ENCODE measurements at places on chromosomes 16 and 17.

DNA sequence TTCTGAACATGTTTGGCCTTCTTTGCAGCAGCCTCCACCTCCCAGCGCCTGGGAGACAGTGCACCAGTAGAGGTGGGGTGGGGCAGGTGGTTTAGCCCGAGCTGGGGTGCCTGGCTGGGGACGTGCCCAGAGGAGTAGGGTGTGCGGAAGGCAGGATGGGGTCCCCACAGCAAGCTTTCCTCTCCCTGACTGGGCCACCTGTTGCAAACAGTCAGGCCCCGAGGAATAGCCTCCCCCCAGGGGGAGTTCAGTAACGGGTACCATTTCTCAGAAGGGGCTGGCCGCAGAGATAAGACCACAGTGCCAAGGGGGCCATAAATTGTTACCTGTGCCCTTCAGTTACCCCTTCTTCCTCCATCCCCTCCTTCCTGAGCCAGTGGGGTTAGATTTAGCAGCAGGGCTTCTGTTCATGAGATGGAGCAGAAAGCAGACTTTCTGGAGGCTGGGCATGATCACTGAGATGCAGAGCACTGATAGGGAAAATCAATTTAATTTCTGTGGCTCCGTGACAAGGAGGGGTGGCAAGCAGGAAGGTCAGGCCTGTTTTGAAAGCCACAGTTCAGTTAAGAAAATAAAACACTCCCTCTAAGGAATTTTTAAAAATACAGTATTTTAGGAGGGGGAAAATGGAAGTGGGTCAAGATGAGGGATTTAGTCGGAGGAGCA lies 181.9 kb downstream of the MSI2 start:
- H3K36me3 ChIP-seq, result no peaks in the 10 kb centered on the region
- H3K27me3 ChIP-seq, result no peaks in the 10 kb centered on the region
- H3K27ac ChIP-seq, result no peak overlapping the region
- no peak for DNase-seq
- no peak overlapping the region for H3K4me3 ChIP-seq

- peaks cover 5% of the 10 kb centered on the region for H3K36me3 ChIP-seq
- no peak overlapping the region for H3K27ac ChIP-seq
- no peak for DNase-seq
- no peaks in the 10 kb centered on the region for H3K4me1 ChIP-seq
These were observed 65.7 kb upstream of the NPEPPS start for GRCh38 chr17:47465165-47465564.

GRCh38 chr16:56191835-56192634 lies 746 bp downstream of the GNAO1 start:
- no peaks in the 10 kb centered on the region for H3K36me3 ChIP-seq
- peak overlapping the region; percentile 70 for H3K4me3 ChIP-seq

DNA sequence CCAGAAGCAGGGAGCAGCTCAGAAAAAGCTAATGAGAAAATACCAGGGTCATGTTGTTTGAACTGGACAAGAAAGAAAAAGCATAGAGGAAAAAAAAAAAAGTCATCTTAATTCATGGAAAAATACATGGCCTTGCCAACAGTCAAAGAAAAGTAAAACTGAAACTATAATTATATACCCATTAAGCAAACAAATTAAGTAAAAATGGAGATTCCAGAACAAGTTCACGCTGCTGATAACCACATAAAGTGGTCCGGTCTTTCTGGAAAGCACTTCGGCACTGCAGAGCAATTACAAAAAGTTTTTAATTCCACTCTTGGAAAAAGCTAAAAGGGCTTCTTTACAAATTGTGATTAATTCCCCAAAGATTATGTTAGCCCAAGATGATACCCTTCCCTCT lies 12.4 kb upstream of the P2RX5 start:
- H3K4me3 ChIP-seq, result no peak overlapping the region
- peaks cover 16% of the 10 kb centered on the region for H3K36me3 ChIP-seq
- no peak overlapping the region for H3K27ac ChIP-seq
- no peaks in the 10 kb centered on the region for H3K4me1 ChIP-seq
- no peaks in the 10 kb centered on the region for H3K27me3 ChIP-seq

- H3K27me3 ChIP-seq, result no peaks in the 10 kb centered on the region
- peak overlapping the region; percentile 68 for H3K4me3 ChIP-seq
- peak overlapping the region; percentile 92 for H3K27ac ChIP-seq
- H3K36me3 ChIP-seq, result peaks cover 7% of the 10 kb centered on the region
These were observed 524 bp downstream of the STRADA start for GRCh38 chr17:63741143-63741407.

- no peak for DNase-seq
- peaks cover 3% of the 10 kb centered on the region for H3K36me3 ChIP-seq
- H3K27ac ChIP-seq, result no peak overlapping the region
- H3K27me3 ChIP-seq, result no peaks in the 10 kb centered on the region
These were observed 19.0 kb downstream of the BANP start for GRCh38 chr16:87970186-87970585.

- no peaks in the 10 kb centered on the region for H3K4me1 ChIP-seq
- no peak overlapping the region for H3K27ac ChIP-seq
- H3K4me3 ChIP-seq, result no peak overlapping the region
- H3K36me3 ChIP-seq, result no peaks in the 10 kb centered on the region
These were observed 335.9 kb downstream of the TMEM114 start for GRCh38 chr16:8254405-8254804.

DNA sequence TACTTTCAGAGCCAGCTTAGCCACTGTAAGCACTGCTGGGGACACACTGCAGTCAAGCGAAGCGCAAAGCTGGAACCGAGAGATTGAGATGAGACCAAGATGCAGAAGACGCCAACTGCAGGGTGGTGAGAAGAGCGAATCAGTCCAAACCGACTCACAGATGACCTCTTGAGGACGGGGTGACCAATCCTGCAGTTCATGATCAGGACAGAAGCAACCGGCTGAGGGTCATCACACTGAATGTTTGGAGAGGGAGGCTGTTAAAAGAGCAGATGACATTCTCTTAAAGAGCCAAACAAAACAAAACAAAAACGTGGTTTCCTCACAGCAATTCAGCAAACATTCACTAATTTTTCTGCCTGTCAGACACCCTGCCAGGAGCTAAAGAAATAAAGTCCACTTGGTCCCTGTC lies 8.5 kb downstream of the HASPIN start:
- DNase-seq, result no peak
- no peaks in the 10 kb centered on the region for H3K4me1 ChIP-seq
- H3K27ac ChIP-seq, result no peak overlapping the region
- H3K36me3 ChIP-seq, result no peaks in the 10 kb centered on the region
- no peaks in the 10 kb centered on the region for H3K27me3 ChIP-seq

DNA sequence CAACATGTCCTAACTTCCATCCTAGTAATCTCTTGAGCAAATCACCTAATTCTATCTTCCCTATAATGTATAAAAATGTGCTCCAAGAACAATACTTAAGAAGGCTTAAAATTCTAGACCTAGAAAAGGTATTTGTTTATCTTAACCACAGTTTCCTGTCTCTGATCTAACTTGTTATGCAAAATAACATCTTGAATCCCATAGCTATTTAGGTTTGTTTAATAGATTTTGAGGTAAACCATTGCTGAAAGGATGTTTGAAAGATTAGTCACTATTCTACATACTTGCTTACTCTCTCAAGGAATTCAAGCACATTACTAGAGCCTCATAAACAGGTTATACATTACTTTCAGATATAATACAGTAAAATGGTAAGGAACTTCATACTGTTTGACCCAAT lies 13.0 kb downstream of the CA10 start:
- no peak overlapping the region for H3K4me3 ChIP-seq
- H3K27me3 ChIP-seq, result no peaks in the 10 kb centered on the region
- no peak for DNase-seq
- H3K4me1 ChIP-seq, result peaks cover 5% of the 10 kb centered on the region
